NCI-H446 (cell line): ENCODE measurements at places on chromosomes 12 and 14.

GRCh38 chr12:8709124-8709830 is 11.5 kb downstream of the RIMKLB start:
- DNase-seq, result no peak

DNA sequence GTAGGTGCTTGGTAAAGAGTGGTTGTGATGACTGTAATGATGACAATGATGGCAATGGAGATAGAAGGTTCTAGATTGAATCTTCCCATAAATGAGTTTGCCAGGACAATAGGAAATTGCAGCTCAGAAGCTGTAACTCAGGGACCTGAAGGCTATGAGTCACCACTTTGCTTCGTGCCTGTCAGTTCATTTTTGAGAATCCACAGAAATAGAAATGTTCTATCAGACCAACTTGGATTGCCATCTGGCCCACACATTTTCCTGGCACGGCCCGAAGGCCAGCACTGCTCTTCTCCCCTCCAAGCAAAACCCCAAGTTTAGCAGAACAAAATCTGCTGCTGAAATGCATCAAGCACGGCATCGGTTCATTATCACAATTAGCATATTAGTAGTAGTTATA is 1127.0 kb downstream of the BCL11B start:
- no peak for DNase-seq

GRCh38 chr12:49703647-49704137 is 3.5 kb downstream of the FMNL3 start:
- DNase-seq, result no peak

DNA sequence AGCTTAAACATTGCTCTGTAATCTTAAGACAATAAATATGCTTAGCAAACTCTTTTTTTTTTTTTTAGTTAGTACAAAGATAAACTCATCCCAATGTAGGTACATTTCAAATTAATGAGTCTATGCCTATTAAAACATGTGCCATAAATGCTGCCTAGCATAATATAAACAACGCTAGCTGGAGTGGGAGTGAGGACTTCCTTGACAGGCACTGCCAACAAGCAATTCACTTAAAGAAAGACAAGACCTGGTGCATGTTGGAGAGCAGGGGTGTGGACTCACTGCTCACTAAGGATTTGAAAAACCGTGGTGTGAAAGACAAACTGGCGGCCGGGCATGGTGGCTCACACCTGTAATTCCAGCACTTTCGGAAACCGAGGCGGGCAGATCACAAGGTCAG is 187.2 kb upstream of the RGS6 start:
- DNase-seq, result no peak

- no peak for DNase-seq
These were observed 445.4 kb upstream of the OR4E1 start for GRCh38 chr14:22118899-22119477.

DNA sequence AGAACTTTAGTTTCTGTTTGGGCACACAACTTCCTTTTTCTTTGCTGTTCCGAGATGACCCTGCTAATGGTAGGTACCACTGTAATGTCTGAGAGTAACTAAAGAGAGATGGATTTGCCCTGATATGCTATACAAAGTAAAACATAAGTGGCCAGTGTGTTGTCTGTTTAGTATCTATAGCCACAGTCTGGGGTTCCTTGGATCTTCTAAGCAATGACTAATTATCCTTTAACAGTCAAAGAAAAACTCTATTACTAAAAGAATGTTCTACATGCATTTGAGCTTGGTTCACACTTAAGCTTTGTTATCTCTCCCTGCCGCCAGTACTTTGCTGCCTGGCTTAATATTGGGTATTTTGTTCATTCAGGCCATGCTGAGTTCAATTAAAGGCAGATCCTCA is 1051.9 kb upstream of the FLRT2 start:
- no peak for DNase-seq

DNA sequence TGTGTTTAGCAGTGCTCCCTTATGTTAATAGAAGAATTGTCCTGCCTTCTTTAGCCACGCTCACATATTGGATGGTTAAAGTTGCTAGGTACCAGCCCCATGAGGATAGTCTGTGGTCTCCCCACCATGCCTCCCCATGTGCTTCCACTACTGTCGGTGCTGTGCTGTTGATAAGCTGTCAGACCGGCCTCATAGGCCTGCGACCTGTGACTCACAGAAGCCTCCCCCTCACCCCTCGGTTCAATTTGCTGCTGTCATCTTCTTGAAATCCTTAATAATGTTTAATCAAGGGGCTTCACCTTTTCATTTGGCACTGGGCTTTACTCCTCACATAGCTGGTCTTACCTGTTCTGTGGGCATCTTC is 227.2 kb downstream of the NPAS3 start:
- DNase-seq, result no peak

GRCh38 chr14:90576581-90576980 is 179.8 kb downstream of the CALM1 start:
- no peak for DNase-seq

DNA sequence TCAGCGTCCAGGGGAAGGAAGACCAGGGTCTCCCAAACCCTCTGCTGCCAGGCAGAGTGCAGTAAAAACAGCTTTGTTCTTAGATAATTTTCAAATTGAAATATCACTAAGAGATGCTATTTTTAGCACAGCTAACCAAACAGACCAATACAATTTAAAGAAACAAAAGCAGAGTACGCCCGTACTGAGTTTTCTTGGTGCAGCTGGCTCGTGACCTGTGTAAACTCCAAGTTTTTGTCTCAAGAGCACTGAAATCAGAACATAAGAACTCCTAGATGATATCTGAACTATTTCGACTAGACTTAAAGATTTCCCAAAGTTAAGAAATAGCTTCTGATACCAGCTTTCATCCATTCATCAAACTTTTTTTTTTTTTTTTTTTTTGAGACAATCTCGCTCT is 10.3 kb downstream of the ARF3 start:
- DNase-seq, result no peak

GRCh38 chr12:63875703-63876102 is 31.2 kb downstream of the SRGAP1 start:
- no peak for DNase-seq

DNA sequence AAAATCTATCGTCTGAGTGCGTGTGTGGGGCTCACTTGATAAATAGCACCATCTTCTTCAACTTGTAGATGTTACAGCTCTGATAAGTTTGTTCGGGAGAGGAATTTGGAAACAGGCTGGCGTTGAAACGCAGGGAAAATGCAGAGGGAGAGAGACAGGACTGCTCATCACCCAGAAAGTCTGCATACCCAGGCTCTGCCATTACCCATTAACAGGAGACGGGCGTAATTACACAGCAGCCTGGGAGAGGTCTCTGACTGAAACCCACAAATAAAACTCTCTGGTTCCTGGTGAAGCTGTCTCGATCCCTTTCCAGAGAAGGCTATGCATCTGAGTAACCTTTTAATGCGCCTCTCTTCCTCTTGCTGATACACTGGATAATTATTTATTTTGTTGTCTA is 547.3 kb downstream of the BCL11B start:
- DNase-seq, result no peak

DNA sequence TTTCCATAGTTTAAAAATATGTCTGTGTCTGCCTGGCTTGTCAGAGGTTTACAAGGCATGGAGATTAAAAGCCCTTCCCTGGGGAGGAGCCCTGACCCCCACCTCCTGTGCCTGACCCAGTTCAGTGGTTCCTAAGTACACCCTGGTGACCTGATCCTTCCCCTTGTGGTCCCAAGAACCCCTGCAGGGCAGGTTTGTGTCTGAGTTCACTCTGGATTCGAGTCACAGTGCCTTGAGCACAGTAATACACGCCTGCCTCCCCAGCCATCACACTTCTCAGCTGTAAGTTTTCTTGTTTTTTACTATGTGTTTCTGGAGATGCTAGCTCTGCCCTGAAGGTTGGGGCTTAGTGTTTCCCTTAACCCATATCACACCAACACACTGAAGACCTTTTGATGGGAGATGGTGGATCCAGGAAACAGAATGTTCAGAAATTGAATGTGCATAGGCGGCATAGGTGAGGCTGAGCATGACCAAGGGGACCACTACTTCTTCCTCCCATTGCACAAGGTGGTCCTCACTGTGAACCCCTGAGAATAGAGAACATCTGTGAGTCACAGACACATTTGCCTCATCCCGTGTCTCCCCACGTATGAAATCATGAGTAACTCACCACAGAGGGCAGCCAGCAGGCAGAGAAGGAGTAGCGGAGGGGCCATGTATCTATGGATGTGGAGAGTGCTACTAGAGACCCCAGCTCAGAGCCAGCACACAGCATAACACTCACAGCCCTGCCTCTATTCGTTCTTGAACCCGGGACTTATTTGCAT is 962.9 kb downstream of the TMEM121 start:
- DNase-seq, result no peak

GRCh38 chr12:104974626-104975290 is 11.4 kb upstream of the NOPCHAP1 start:
- no peak for DNase-seq

GRCh38 chr14:103434868-103435442 is 49.7 kb downstream of the MARK3 start:
- DNase-seq, result no peak

GRCh38 chr14:55389330-55389729 is 22.3 kb downstream of the ATG14 start:
- DNase-seq, result no peak

DNA sequence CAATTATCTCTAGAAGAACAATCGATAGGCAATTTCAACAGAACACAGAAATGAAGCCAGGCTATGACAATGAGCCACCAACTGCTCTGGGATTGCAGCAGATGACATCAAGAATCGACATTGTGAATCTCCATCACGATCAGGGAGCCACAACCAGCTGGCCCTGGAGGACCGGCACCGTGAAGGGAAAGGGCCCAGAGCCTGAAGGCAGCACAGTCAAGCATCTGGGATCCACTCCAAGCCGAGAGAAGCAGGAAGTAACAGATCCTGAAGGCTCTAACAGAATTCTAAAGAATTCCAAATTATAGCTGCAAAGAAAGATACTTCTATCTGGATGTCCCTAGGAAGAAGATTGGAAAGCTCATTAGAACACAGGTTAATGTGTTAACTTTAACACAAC is 61.0 kb downstream of the LRRC74A start:
- DNase-seq, result no peak

DNA sequence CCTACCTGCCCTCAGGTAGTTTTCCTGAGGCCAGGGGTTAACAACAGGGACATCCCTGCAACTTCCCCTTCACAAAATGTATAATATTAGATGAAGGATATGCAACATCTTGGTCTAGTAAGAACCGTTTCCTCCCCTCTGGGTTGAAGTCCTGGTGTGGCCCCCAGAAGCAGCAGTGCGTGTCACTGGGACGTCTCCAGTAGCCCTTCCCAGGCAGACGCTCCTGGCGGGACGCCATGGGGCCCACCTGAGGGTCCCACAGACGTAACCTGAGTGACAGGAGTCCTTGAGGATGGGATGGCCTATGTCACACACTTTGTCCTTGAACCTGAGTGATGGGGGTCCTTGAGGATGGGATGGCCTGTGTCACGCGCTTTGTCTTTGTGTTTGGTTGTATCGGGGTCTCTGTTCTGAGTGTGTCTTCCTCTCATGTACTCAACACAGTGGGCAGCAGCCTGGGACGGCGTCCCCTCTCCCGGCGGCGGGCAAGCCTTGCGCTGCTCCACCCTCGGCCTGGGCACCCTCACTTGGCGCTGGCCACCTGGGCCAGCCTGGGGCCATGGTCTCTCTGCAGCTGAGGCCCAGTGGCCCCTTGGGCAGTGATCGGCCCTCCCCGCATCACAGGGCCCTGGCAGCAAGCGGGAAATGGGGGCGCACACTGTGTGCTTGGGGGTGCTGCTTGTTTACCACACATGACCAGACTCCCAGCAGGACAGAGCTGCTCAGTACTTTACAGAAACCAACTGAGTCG is 14.3 kb upstream of the AMN start:
- DNase-seq, result no peak

DNA sequence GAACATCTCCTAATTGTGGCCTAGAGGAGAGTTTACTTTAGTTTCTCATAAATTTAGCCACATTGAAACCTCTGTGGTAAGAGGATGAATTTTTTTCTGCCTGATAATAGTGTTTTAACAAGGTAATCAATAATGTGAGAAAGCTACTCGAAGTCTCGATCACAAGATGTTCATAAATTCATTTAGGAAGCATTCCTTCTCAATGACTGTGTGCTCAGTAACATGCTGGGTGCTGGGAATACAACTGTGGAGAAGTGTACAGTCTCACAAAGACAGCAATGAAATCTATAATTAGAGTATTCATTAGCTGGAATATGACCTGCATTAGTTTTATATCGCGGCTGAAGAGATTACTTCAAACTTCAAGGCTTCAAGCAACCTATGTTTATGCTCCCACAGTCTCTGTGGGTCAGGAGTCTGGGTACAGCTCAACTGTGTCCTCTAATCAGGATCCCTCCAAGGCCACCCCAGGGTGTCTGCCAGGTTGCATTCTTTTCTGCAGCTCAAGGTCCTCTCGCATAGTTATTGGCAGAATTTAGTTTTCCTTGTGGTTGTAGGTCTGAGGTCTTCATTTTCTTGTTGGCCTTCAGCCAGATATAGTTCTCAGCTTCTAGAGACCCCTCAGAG is 167.6 kb downstream of the ANO4 start:
- no peak for DNase-seq

- DNase-seq, result no peak
These were observed 15.4 kb downstream of the HSP90AA1 start for GRCh38 chr14:102071283-102071998.

DNA sequence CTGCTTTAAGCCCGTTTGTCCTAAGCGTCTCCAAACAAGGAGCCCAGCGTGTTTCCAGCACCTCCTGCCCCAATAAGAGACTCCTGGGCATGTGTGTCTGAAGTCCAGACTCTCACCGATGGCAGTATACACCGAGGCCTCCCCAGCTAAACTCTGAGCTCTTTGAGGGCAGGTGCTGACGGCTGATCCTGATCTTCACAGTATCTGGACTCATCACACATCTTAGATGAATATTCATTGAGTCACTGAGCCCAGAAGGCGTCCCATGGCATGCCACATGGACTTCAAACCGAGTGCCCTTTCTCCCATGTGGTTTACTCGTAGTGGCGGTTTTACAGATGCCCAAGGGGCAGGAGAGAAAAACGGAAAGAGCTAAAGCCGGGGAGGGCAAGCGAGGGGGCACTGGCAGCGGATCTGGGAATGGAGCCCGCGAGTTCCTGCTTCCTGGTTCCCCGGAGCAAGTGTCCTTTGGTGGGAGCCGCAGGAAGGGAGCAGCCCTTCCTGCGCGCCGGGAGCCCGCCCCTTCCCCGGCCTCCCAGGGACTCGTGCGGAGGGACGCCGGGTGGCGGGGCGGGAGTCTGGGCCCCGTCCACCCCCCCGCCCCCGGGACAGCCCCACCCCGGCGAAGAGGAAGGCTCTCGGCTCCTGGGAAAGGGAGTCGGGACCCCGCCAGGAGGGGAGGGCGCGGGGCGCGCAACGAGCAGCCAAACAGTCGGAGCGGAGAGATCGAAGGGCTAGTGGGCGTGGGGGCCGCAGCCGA is 585 bp upstream of the TEAD4 start:
- DNase-seq, result peak; percentile 87
